Osteoblast (primary cell): ENCODE measurements at places on chromosomes 3 and 15.

- H3K27ac ChIP-seq, result no peak overlapping the region
- H3K27me3 ChIP-seq, result no peaks in the 10 kb centered on the region
- peak; percentile 64 for DNase-seq
- H3K36me3 ChIP-seq, result no peaks in the 10 kb centered on the region
These were observed 158.6 kb upstream of the NR2E3 start for GRCh38 chr15:71651750-71652186.

- no peak overlapping the region for H3K27ac ChIP-seq
- H3K4me1 ChIP-seq, result peaks cover 36% of the 10 kb centered on the region
- no peak for DNase-seq
These were observed 235.7 kb downstream of the GREM1 start for GRCh38 chr15:32953533-32953910.

DNA sequence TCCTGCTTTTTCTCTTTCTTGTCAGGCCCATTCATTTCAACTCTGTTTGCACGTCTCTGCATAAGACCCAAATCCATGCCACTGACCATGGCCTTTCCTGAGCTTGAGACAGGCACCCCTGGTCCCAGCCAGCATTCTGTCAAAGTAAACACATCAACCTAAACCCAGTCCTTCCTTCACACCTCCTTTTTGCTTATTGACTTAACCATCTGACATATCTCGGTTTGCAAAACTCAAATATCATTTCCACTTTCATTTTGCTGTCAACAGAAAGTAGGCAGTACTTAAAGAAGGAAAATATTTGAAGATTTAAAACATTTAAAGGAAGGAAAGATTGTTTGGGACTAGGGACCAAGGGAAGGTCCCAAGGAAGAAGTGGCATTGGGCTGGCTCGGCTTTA lies 48.2 kb upstream of the KBTBD8 start:
- no peak overlapping the region for H3K27ac ChIP-seq
- H3K4me1 ChIP-seq, result no peaks in the 10 kb centered on the region
- no peak overlapping the region for H3K4me3 ChIP-seq

DNA sequence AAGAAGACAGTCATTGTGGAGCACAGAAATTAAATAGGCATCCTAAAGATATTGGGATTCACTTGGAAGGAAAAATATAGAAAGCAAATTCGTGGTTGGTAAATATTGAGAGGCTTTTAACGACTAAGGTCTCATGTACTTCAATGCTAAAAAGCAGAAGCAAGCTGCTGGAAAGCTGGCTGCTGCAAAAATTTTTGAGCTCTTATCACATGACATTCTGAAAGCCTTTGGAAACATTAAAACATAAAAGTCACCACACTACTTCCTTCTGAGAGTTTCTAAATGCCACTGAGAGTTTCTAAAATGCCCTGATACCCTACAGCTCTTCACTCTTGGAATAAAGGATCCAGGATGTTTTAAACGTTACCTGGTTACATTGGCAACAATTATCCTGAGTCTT lies 39.0 kb upstream of the CBLB start:
- DNase-seq, result no peak
- peak overlapping the region; percentile 99 for H3K27ac ChIP-seq
- no peaks in the 10 kb centered on the region for H3K27me3 ChIP-seq
- H3K4me1 ChIP-seq, result peaks cover 33% of the 10 kb centered on the region

- no peak overlapping the region for H3K27ac ChIP-seq
- H3K36me3 ChIP-seq, result no peaks in the 10 kb centered on the region
- no peak overlapping the region for H3K4me3 ChIP-seq
- no peaks in the 10 kb centered on the region for H3K27me3 ChIP-seq
- no peak for DNase-seq
- H3K4me1 ChIP-seq, result peaks cover 21% of the 10 kb centered on the region
These were observed 122.0 kb upstream of the ALDH1A3 start for GRCh38 chr15:100757661-100758060.

DNA sequence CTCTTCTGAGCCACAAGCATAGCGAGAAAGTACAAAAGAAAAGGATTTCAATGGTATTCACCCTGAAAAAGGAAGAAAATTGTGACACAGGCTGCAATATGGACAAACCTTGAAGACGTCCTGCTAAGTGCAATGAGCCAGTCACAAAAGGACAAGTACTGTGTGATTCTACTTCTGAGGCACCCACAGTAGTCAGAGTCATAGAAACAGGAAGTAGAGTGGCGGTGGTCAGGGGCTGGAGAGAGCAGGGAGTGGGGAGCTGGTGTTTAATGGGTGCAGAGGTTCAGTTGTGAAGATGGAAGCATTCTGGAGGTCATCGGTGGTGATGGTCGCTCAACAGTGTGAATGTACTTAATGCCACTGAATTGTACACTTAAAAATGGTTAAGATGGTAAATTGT lies 180.5 kb downstream of the APBA2 start:
- no peak overlapping the region for H3K4me3 ChIP-seq
- H3K27ac ChIP-seq, result no peak overlapping the region
- no peaks in the 10 kb centered on the region for H3K27me3 ChIP-seq
- H3K4me1 ChIP-seq, result no peaks in the 10 kb centered on the region
- no peaks in the 10 kb centered on the region for H3K36me3 ChIP-seq

DNA sequence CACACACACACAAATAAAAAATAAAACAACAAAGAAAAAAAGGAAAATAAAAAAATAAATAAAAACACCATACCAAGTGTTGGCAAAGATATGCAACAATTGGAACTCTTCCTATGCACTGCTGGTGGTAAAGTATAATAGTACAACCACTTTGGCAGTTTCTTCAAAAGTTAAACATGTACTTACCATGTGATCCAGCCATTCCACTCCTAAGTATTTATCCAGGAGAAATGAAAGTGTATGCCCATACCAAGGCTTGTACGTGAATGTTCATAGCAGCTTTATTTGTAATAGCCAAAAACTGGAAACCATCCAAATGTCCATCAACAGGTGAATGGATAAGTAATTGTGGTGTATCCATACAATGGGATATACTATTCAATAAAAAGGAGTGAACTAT lies 17.0 kb downstream of the WDR93 start:
- no peak overlapping the region for H3K27ac ChIP-seq
- no peak for DNase-seq
- peaks cover 19% of the 10 kb centered on the region for H3K27me3 ChIP-seq
- H3K4me3 ChIP-seq, result no peak overlapping the region
- H3K4me1 ChIP-seq, result peaks cover 6% of the 10 kb centered on the region

- no peaks in the 10 kb centered on the region for H3K27me3 ChIP-seq
- no peak overlapping the region for H3K4me3 ChIP-seq
- DNase-seq, result no peak
- H3K4me1 ChIP-seq, result no peaks in the 10 kb centered on the region
These were observed 39.8 kb downstream of the CGGBP1 start for GRCh38 chr3:88019024-88019423.

DNA sequence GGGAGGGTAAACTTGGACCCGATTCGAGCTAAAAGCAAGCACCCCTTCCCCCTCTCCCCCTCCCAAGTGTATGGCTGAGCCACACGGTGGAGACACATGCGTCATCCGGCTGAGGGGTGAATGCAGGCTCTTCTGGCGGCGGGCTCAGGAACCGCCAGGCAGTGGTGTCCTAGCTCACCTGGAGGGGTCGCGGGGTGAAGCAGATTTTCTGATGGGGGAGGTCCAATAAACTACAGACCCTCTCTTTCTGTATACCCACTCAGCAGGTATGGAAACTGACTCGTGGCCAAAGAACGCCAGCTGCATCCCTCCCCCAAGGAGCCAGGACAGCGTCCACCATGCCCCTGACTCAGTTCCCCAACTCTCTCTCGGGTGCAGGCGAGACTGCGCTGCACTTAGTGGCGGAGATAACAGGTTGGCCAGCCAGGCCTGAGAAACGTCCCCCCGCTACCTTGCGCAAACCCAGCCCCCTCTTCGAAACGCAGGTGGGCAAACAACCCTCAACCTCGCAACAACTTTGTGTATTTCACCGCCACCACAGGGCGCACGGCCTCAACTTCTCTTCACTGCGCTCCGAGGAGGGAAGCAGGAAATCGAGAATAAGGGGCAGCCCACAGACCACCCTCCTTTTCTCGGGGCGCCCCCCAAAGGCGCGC lies 1.3 kb downstream of the MAGI1 start:
- peak overlapping the region; percentile 95 for H3K4me3 ChIP-seq
- peaks cover 44% of the 10 kb centered on the region for H3K4me1 ChIP-seq
- peak overlapping the region; percentile 92 for H3K27ac ChIP-seq
- no peaks in the 10 kb centered on the region for H3K36me3 ChIP-seq

DNA sequence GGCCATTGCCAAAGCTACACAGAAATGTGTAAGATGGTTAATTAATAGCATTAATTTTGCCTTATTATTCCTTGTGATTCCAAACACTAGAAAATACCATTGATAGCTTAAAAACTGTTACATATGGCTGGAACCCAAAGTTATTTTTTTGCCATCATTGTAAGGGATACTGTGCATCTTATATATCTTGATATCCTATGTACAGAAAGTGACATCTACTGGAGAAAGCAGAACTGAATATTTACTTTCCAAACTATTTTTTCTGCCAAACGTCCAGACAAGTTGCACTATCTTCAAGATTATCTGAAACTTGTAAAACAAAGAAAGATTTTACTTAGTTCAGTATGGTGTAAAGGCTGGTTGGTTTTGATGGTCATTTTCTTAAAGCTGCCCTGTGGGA lies 33.3 kb upstream of the MEIS2 start:
- no peaks in the 10 kb centered on the region for H3K4me1 ChIP-seq
- H3K36me3 ChIP-seq, result no peaks in the 10 kb centered on the region
- H3K4me3 ChIP-seq, result no peak overlapping the region
- H3K27me3 ChIP-seq, result peaks cover 26% of the 10 kb centered on the region

GRCh38 chr3:194685065-194685717 lies 492 bp upstream of the FAM43A start:
- H3K27me3 ChIP-seq, result no peaks in the 10 kb centered on the region
- H3K4me1 ChIP-seq, result peaks cover 37% of the 10 kb centered on the region
- peak overlapping the region; percentile 37 for H3K27ac ChIP-seq
- peak overlapping the region; percentile 80 for H3K4me3 ChIP-seq
- peak; percentile 59 for DNase-seq
- H3K36me3 ChIP-seq, result no peaks in the 10 kb centered on the region

DNA sequence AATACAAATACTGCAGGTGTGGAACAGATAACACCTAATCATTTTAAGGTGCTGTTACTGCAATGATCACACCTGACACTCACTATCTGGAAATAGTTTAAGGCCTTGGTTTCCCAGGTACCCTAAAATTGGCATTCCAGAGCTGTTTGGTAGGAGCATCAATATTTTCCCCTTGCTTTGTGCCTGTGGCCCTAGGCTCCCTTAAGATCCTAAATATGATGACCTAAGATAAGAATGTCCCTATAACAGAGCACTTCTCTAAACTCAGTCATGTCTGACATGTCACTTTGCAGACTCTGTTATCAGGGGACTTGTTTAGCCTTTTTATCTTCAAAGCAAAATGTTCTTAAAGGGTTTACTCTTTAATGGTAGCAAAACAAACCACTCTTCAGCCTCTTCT lies 115.9 kb upstream of the STRIT1 start:
- no peak overlapping the region for H3K4me3 ChIP-seq
- peaks cover 4% of the 10 kb centered on the region for H3K4me1 ChIP-seq
- H3K36me3 ChIP-seq, result no peaks in the 10 kb centered on the region

- no peaks in the 10 kb centered on the region for H3K27me3 ChIP-seq
- no peak overlapping the region for H3K4me3 ChIP-seq
- no peaks in the 10 kb centered on the region for H3K36me3 ChIP-seq
- H3K27ac ChIP-seq, result no peak overlapping the region
- peaks cover 8% of the 10 kb centered on the region for H3K4me1 ChIP-seq
These were observed 313.9 kb upstream of the NR2E3 start for GRCh38 chr15:71496336-71496955.

DNA sequence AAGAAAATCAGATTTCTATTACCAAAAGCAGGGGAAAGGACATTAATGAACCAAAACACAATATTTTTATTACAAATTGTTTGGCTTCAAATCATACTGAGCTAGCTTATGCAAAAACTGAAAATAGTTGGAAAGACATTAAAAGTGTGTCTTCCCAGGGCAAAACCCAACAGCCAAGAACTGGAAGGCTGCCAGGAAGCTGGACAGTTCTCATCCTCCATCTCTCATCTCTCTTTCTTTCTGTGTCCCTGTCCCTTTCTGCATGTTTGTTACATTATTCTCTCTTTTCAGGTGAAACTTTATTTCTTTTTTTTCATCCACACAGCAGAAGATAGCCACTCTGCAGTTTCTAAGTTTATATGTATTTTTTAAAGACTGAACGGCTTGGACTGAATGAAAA lies 41.1 kb upstream of the SNTN start:
- no peak overlapping the region for H3K27ac ChIP-seq
- H3K36me3 ChIP-seq, result no peaks in the 10 kb centered on the region
- no peak overlapping the region for H3K4me3 ChIP-seq
- H3K4me1 ChIP-seq, result peaks cover 8% of the 10 kb centered on the region
- H3K27me3 ChIP-seq, result peaks cover 4% of the 10 kb centered on the region

GRCh38 chr3:133955892-133956291 lies 60.2 kb upstream of the RAB6B start:
- no peak overlapping the region for H3K27ac ChIP-seq
- peaks cover 22% of the 10 kb centered on the region for H3K27me3 ChIP-seq
- H3K4me3 ChIP-seq, result no peak overlapping the region
- no peak for DNase-seq

- peak overlapping the region; percentile 31 for H3K27ac ChIP-seq
- H3K36me3 ChIP-seq, result no peaks in the 10 kb centered on the region
- H3K4me3 ChIP-seq, result no peak overlapping the region
- peaks cover 11% of the 10 kb centered on the region for H3K4me1 ChIP-seq
These were observed 382.8 kb upstream of the CFAP20DC start for GRCh38 chr3:59432665-59433064.

DNA sequence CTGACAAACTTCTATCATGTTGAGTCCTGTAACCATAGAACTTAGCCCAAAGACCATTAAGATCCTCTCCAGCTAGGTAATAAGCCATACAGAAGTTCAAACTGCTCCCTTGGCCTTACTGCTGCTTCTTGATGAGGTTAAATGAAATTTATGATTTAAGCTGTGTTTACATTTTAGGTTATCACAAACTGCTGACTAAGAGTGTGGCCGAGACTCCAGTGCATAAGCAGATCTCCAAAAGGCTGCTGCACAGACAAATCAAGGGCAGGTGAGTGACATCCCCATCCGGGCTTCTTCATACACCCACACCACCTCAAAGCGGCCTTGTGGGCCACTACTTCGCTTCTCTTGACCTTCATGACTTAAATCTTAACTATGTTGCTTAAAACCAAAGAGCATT lies 39.0 kb downstream of the KIF7 start:
- H3K27ac ChIP-seq, result no peak overlapping the region
- peaks cover 17% of the 10 kb centered on the region for H3K36me3 ChIP-seq
- H3K27me3 ChIP-seq, result no peaks in the 10 kb centered on the region
- DNase-seq, result no peak

GRCh38 chr3:126129398-126129891 lies 45.5 kb upstream of the SLC41A3 start:
- no peak overlapping the region for H3K4me3 ChIP-seq
- no peak overlapping the region for H3K27ac ChIP-seq
- DNase-seq, result peak; percentile 80
- H3K4me1 ChIP-seq, result no peaks in the 10 kb centered on the region
